ENCODE measurements at places on chromosomes 2 and 18.

DNA sequence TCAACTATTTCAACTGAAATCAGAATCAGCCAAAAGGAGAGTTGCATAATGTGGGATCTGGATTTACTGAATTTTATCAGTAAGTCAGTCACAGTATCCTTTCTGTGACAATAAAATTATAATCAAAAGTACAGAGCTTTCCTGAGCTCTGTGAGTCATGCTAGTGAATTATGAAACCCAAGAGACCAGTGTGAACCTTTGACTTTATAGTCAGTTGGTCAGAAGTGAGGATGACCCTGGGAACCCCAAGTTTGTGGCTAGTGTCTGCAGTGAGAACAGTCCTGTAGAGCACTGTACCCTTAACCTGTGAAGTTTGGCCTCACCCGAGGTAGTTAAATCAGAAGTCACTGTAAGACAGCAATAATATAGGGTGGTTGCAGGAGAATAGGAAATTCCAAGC lies 381.7 kb downstream of the CDH19 start:
- no peak for DNase-seq

GRCh38 chr2:31969178-31969577 lies 41.6 kb downstream of the MEMO1 start:
- DNase-seq, result no peak

GRCh38 chr2:101162561-101163330 lies 11.6 kb upstream of the TBC1D8 start:
- DNase-seq, result no peak

DNA sequence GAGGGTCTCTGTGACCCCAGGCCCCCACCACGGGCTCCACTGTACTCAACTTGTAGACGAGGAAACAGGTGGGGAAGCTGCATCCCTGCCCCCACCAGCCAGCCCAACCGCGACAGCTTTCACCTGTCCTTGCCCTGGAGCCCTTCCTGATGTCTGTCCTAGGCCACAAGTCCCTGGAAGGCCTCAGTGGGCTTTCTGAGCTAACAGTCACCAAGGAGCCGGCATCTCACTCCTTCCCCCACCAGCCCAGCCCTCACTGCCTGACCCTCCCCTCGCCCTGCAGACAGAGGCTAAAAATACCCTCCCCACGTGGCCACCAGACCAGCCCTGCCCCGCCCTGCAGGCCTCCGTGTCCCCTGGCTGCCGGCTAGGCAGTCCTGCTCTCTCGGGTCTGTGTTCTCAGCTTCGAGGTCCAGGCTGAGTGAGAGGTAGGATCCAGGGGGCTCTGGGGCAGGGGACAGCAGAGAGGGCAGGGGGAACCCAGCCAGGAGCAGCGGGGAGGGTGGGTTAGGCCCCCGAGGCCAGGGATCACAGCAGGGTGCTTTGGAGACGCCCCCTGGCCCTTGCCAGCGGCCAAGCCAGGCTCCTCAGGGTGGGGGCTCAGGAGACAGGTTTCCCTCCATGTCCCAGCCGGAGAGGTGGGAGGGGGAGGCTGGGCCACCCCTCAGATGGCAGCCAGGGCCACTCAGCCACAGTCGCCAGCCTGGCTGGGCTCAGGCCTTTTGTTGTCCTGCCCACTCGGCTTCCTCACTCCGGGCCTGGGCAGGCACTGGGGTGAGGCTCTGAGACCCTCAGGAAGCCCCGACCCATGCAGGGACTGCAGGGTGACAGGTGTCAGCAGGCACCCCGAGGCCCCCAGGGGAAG lies at the start of gene KLHL30:
TSS of gene KLHL30 (plus strand) at position 338 of the 865 bp plus-strand sequence. CDS start 2,087 bp downstream, outside the sequence.
- peak; percentile 81 for DNase-seq

- DNase-seq, result no peak
Observed at GRCh38 chr2:69489793-69490192, 52.6 kb upstream of the NFU1 start.

DNA sequence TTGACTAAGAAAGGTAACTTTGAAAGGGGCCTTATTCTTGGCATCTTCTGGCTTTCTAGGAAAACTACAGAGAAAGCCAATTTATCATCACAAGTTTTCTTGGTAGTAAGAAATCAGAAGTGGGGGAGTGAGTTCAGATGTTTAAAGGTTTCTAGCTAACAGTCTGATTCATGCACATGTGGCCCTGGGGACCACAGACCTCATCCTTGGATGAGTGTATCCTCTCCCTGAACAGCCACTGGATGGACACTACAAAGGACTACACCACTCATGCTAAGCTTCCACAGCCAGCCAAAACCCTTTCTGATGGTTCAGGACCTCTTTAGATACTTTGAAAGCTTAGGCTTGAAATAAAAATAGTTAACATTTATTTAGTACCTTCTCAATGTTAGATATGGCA lies 218.3 kb upstream of the STK17B start:
- DNase-seq, result no peak

DNA sequence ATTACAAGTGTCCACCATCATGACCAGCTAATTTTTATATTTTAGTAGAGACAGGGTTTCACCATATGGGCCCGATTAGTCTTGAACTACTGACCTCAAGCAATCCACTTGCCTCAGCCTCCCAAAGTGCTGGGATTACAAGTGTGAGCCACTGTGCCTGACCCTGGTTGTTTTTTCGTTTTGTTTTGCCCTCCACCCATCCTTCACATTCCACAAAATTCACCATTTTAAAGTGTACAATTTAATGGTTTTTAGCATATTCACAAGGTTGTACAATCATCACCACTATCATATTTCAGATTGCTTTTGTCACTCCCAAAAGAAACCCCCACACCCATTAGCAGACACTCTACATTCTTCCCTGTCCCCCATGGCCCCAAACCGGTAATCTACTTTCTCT lies 215.0 kb downstream of the TPGS2 start:
- no peak for DNase-seq

GRCh38 chr2:150812066-150812465 lies 324.6 kb upstream of the RND3 start:
- no peak for DNase-seq

DNA sequence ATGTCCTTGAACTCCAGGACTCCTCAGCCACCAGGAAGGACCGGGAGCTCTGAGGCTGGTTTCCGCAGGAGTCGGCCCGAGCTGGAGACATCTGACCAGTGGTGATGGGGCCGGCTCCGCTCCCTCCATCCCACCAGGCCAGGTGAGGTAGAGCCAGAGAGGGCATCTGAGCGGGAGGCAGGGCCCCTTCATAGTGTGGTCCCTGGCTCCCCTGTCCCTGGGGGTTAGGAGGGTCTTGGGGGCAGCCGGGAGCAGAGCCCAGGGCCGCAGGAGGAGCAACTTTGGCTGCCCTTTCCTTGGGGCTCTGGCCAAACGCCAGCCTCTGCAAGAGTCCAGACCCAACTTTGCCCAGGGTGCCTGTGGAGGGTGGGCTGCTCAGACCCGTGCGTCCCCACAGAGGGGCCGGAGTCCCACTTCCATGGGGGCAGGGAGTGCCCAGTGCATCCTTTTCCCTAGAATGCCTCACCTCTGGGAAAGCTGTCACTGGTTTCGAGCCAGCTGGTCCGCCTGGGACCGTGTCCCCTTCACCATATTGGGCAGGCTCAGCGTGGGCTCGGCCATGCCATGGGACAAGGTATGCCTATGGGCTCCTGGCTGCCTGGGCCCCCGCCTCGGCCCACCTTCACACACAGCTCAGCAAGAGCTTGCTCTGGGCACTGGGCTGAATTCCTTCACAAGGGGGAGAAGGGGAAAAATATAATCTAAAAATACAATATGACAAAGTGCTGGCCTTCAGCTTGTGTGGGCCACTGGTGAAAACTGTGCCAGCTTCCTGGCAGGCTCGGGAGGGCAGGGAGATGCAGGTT lies 148.6 kb downstream of the TWIST2 start:
- DNase-seq, result no peak

DNA sequence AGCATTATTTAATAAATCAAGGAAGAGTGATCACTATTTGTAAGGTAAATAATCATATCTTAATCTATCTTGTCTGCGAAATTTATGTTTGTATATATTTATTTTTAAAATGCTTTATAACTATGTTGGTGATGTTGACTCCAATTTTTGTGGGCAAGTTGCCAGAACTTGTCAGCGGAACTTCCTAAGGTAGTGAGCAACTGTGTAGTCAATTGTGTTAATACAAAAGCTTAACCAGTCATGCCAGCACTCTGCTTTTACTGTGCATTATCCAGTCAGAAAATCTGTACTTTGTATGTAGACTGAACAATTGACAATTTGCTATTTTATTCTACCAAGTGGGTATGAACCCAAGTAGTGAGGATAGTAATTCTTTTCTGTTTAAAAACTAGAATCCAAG lies 61.9 kb upstream of the RND3 start:
- no peak for DNase-seq

DNA sequence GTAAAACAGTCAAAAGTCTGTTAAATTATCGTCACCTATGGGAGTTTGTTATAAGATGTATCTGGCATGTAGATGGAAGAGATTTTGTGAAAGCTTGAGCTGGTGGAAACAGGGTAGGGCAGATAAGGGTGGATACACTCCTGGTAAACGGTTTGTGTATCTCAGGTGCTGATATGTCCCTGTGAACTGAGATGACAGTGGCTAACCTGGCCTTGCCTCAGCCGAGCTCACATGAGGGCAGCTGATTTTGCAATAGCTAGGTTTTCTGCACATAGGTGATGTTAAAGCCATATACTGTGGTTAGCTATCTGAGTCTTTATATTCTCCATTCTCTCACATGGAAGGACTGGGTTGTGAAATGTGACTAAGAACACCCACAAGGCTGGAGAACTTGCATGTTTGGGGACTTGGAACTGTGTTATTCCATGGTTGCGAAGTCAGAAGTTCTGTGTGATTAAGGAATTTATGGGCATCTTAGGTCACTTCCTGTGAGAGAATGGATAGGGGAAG lies 205.1 kb downstream of the TPGS2 start:
- DNase-seq, result no peak

GRCh38 chr2:156792242-156792840 lies 356.2 kb downstream of the GPD2 start:
- no peak for DNase-seq

- DNase-seq, result no peak
Observed at GRCh38 chr2:86081724-86082123, 24.0 kb downstream of the POLR1A start.

DNA sequence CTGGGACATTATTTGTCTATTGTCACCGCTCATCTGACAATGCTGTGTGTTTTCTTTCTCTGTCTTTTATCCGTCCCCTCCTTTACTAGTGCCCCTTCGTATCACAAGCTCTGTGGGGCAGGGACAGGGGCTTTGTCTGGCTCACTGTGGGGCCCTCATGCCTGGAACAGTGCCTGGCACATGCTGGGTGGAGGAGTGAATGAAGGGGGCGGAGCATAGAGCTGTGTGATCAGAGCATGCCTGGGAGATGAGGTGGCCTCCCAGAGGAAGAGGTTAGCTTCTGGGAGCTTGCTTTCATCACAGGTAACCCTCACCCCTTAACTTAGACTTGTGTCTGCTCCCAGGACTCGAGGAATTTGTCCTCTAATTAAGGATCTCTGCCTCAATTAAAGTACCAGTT lies 16.4 kb downstream of the MTCL1 start:
- no peak for DNase-seq

DNA sequence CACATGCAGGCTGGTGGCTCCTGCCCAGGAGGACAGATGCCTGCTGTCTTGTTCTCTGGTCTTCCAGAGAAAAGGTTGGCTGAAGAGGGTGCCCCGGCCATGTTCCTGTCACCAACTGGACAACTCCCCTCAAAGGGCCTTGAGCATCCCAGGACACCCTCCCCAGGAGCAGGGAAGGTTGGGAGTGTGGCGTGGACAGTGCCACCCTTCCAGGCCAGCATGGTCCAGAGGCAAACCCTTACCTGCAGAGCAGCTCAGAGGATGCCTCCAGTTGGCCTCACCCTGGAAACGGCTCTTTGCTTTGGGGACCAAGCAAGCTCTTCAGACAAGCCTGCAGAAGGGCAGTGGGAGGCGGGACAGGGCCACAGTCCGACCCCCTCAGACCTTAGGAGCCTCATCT lies 4.9 kb upstream of the GPC1 start:
- DNase-seq, result peak; percentile 6

- DNase-seq, result peak; percentile 63
Observed at GRCh38 chr18:22465859-22466457, 48.2 kb upstream of the CTAGE1 start.

DNA sequence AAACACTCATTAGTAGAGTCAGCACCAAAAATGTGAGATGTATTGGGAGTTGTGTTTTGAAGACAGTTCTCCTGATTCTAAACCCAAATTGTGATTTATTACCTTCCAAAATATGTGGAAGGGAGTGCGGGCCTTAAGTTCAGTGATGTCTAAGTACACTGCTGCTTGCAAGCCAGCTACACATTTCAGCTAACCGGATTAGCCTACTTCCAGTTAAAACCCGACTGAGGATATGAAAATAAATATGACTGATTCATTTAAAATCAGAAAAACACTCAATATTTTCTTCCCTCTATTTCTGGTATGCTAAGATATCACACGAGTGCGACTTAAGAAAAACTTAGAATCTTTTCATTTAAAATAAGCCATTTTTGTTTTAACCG lies 907 bp downstream of the FHL2 start:
- DNase-seq, result no peak

- no peak for DNase-seq
Observed at GRCh38 chr18:55064760-55065159, 105.5 kb upstream of the CCDC68 start.

DNA sequence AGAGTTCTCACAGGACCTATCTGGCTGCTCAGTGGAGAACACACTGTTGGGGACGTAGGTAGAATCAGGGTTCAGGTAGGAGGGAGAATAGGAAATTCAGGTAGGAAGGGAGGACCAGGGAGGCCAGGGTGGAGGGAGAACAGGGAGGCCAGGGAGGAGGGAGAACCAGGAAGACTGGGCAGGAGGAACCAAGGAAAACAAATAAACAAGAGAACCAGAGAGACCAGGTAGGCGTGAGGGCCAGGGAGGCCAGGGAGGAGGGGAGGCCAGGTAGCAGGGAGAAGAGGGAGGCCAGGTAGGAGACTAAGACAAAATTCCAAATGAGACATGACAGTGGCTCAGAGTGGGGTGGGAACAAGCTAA lies 337.6 kb downstream of the EIPR1 start:
- DNase-seq, result no peak

DNA sequence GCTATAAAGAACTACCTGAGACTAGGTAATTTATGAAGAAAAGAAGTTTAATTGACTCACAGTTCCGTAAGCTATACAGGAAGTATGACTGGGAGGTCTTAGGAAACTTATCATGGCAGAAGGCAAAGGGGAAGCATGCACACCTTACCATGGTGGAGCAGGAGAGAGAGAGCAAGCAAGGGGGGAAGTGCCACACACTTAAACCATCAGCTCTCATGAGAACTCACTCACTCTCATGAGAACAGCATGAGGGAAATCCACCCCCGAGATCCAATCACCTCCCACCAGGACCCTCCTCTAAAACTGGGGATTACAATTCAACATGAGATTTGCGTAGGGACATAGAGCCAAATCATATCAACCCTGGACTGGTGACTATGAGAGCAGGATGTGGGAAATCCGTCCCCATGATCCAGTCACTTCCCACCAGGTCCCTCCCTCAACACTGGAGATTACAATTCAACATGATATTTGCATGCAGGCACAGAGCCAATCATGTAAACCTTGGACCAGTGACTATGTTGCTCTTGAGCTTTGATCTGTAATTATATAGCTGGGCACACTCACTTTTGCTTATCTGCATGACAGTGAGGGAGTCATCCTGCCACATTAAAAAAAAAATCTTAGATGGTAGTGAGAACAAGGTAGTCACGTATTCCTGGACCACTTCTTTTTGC lies 12.9 kb downstream of the ADAM23 start:
- no peak for DNase-seq

Measured in heart left ventricle (tissue), 16 donors.